ENCODE measurements at places on chromosomes 3 and 15. TPM values are rescaled to one million over a fixed set of nuclear protein-coding genes. Genes with fewer than 3 reads are reported as not detected.

GRCh38 chr15:73629798-73630429 lies 3.3 kb downstream of the NPTN start:
- DNase-seq = no peak

- DNase-seq = peak; percentile 91
These were observed 48.9 kb downstream of the TGFBR2 start for GRCh38 chr3:30655187-30655812.

GRCh38 chr3:98734306-98734705 lies 28.8 kb upstream of the ST3GAL6 start:
- DNase-seq = no peak

DNA sequence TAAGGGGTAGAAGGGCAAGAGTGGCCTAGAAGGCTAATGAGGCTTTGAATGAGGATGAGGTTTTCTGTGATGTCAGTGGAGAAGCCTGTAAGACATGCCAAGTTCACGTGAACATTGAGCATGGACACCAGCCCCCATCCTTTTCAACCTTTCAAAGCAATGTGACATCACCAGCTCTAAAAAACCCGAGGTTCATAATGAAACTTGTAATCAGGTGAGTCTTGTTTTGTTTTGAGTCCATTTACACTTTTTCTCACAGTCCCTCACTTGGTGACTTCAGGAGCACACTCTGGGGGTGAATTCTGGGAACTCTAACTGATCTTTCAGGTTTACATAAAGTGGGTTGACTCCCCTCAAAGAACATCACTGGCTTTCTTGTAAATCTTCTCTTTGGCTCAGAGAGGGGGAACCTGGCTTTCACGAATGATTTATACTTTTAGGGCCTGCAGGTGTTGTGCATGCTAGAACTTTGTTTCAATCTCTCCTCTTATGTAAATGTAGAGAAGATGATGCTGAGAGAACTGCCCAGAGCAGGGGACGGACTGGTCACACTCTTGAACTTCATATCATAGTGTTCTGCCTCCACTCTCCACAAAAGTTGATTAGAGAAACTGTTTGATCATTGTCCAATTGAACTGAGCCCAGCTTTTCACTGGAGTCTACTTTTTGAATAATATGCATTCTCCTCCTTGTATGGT lies 224.7 kb upstream of the SATB1 start:
- no peak for DNase-seq

DNA sequence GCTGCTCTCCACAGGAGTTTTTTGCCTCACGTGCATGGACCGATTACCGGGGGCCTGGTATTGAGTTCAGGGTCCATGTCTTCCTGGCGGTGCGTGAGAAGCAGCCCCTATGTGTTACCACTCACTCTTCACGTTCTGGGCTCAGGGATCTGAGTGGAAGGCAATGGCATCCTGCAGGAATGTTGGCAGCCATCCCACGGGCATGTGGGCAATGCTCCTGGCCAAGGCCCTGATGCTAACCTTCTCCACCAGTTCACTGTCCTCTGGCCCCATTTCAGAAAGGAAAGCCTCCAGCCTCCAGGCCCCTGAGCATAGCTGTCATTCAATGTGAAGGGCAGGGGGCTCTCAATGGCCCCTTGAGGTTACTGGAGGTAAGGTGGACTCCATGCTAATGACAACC lies 43.0 kb upstream of the KY start:
- no peak for DNase-seq

DNA sequence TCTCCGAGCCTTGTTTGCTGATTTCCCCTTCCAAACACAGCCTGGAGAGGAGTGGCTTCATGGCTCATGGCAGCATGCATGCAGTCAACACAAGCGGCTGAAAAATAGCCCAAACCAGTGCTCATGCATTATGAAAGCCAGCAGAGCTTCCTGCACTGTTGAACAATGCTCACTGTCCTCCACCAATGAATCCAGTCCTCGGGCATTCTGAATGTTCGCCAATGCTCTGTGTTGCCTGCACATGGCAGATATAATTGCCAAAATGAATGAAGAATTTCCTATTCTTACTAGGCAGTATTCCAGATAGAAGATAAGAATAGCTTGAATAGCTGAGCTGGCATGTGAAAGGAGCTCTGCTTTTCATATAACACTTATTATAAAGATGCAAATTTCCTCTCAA lies 252.7 kb downstream of the ROBO1 start:
- peak; percentile 13 for DNase-seq

DNA sequence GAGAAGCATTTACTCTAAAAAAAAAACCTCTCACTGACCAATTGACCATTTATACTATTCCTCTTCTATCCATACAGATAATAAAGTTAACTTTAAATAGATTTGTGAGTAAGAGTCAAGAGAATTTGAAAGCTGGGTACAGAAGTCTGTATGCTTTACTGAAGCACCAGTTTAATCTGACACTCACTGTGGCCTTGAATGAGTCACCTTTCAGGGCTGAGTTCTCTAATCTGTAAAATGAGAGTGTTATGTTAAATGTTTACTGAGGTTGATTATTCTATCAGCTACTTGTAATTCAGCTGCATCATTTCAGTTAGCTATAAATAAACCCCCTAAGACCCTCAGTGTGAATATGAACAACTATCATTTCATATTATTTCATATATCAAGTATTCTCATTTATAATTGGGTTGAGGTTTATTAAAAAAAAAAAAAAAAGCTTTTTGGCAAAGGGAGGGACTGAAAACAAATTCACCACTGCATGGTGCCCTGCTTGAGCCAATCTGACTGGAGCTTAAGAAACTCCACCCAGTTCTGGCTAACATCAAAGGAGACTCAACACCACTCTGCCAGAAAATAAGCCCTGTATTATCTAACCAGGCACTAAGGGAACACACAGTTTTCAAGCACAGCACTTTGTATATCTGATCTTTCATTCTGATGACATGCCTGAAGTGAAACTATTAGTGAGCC lies 2.8 kb downstream of the MAP4 start:
- peak; percentile 78 for DNase-seq

KCNMB2 gene
- total RNA-seq = 27.4 TPM

ZNF662 gene
- 0.29 TPM for total RNA-seq

C3orf33 gene
- 1.3 TPM for total RNA-seq

Data from RPMI7951 (cell line).